AG09309 (cell line): ENCODE measurements at places on chromosomes 11 and 22.

GRCh38 chr11:86403458-86403857 lies 28.8 kb downstream of the CCDC81 start:
- DNase-seq, result no peak

DNA sequence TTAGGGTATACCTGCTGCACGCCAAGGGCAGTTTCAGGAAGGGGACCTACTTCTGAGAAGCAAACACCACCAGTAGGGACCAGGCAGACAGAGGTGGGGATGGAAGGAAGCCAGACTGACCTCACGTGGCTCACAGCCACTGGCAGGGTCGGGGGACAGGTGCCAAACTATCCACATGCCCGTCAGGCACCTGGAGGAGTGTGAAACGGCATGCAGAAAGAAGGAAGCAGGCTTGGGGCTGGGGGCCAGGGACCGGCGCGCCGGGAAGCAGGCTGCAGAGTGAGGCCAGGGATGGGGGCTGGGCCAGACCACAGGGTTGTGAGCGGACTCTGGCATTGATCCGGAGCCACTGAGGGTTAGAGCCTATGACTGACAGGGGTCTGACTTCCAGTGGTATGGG lies 47.5 kb downstream of the CDKN1C start:
- DNase-seq, result no peak

GRCh38 chr11:88050247-88050646 lies 125.0 kb downstream of the RAB38 start:
- DNase-seq, result no peak

DNA sequence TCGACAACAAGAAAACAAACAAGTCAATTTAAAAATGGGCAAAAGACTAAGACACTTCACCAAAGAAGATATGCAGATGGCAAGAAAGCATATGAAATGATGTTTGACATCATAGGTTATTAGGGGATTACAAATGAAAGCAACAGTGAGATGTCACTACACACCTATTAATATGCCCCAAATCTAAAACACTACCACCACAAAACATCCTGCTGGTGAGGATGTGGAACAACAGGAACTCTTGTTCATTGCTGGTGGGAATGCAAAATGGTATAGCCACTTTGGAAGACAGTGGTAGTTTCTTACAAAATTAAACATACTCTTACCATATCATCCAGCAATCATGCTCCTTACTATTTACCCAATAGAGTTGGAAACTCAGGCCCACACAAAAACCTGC lies 29.0 kb downstream of the PRRG4 start:
- DNase-seq, result no peak

DNA sequence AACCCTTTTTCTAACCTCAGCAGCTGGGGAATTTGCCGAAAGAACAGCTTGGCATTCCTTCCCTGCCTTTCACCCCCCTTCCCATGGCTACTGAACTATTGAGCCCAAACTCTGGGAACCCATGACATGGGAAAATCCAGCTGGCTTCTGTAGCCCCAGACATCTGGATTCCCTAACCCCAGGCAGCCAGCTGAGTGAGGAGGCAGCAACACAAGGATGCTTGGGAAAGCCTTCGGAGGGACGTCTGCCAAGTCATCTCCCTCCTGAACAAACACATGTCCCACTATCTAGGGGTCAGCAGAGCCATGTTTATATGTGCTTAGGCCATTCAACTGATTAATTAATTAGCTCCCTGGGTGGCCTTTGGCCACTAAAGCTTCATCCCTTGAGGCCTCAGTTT lies 21.6 kb downstream of the LRRC55 start:
- no peak for DNase-seq

DNA sequence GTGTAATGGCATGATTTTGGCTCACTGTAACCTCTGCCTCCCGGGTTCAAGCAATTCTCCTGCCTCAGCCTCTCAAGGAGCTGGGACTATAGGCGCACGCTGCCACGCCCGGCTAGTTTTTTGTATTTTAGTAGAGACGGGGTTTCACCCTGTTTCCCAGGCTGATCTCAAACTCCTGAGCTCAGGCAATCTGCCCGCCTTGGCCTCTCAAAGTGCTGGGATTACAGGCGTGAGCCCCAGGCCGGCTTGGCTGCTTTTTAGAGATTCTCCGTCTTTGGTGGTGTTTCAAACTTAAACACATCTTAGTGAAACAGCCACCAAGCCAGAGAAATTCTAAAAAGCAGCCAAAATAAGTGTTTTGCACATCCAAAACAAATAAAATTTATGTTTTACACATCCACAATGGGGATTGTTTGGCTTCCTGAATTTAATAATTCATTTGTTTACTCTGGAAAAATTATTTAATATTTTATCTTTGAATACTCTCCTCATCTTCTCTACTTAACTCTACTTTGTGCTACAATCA lies 18.4 kb downstream of the BCL2L13 start:
- no peak for DNase-seq

- DNase-seq, result no peak
Measured at GRCh38 chr11:62402960-62403730, 15.7 kb upstream of the SCGB1A1 start.

GRCh38 chr11:70021586-70021985 lies 56.5 kb upstream of the ANO1 start:
- no peak for DNase-seq

DNA sequence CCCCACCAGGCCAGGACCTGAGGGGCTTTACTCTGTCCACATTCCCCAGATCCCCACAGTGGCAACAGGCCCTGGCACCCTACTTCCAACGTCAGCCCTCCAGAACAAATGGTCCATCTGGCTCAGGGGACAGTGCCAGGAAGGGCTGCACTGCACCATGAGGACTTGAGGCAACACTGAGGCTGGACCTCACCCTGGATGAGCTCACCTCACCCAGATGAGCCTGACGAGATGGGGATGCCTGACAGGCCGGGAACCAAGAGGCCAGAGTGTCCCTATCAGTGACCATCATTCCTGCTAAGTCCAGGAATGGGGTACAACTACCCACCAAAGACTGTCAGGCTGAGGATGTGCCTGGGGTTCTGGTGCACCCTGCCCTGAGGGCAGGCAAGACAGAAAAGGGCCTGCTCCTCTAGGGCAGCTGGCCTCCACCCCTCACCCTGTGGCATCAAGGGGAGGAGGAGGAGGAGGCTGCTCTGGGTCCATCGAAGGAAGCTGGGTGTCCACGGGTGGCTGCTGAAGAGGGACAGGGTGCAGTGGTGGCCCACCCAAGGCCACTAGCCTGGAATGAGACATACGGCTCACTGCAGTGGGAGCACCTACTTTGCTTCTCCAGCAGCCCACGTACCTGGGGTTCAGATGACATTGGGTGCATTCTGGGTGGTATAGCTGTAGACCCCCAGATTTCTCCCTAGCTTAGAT lies 14.6 kb downstream of the RSPH14 start:
- DNase-seq, result no peak

- peak; percentile 75 for DNase-seq
Measured at GRCh38 chr11:35064114-35064800, 74.7 kb upstream of the CD44 start.

DNA sequence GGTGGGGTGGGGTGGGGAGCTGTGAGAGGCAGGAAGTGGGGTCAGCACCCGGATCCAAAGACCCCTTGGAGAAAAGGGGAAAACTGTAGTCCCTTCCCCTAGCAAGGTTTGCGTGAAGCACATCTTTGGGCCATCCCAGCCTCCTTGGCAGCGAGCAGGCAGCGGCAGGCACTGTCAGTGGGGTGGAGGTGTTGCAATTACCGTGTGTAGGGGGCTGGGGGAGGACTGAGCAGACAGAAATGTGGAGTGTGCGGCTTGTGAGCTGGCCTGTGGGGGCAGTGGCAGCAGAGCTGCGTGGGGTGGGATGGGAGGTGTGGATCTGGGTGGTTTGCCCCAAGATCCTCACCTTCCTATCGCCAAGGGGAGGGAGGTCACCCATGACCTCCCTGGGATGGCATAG lies 16.4 kb downstream of the DAGLA start:
- no peak for DNase-seq

- no peak for DNase-seq
Measured at GRCh38 chr11:6646576-6646917, 9.1 kb downstream of the DCHS1 start.

- no peak for DNase-seq
Measured at GRCh38 chr11:1163321-1163910, 5.7 kb downstream of the MUC5AC start.

- no peak for DNase-seq
Measured at GRCh38 chr22:18028817-18029527, 4.6 kb upstream of the MICAL3 start.

- peak; percentile 89 for DNase-seq
Measured at GRCh38 chr22:38069372-38070249, 12.4 kb downstream of the PICK1 start.

GRCh38 chr22:49296561-49296960 lies 531.1 kb downstream of the BRD1 start:
- DNase-seq, result no peak

DNA sequence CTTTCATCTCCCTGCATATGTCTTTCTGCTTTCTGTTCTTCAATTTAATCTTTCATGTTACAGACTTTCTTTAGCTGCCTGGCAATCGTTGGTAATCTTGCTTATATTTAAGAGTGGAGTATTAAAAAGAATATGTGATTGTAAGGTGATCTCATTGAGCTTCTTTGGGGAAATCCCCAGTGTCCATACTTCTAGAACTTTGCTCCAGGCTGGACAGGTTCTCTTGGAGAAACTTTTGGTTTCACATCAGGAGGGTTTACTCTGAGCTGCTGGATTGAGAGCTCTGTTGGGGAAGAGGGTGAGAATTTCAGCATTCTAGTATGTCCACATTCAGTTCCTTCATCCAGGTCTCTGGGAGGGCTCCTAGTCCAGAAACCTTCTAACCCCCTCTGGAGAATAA lies 16.1 kb downstream of the LRRC75B start:
- no peak for DNase-seq

GRCh38 chr11:46336563-46337180 lies 10.6 kb upstream of the DGKZ start:
- peak; percentile 63 for DNase-seq

DNA sequence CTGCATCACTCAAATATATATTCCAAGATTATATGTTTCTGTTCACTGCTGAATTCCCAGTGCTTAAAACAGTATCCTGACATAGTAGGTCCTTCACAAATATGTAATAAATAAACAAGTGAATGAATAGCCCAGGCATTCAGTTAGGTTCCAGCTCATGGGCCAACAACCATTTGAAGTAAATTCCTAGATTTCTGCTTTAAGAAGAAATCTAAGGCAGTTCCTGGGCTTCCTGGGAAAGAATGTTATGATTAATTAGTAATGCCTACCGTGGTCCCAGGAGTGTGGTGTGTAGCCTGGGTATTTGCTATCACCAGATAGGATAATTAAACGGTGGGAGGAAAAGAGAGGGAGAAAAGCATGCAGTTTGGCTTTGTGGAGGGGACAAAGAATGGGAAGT lies 576.8 kb downstream of the SOX6 start:
- DNase-seq, result no peak

GRCh38 chr11:2547806-2548205 lies 103.0 kb downstream of the KCNQ1 start:
- DNase-seq, result no peak

DNA sequence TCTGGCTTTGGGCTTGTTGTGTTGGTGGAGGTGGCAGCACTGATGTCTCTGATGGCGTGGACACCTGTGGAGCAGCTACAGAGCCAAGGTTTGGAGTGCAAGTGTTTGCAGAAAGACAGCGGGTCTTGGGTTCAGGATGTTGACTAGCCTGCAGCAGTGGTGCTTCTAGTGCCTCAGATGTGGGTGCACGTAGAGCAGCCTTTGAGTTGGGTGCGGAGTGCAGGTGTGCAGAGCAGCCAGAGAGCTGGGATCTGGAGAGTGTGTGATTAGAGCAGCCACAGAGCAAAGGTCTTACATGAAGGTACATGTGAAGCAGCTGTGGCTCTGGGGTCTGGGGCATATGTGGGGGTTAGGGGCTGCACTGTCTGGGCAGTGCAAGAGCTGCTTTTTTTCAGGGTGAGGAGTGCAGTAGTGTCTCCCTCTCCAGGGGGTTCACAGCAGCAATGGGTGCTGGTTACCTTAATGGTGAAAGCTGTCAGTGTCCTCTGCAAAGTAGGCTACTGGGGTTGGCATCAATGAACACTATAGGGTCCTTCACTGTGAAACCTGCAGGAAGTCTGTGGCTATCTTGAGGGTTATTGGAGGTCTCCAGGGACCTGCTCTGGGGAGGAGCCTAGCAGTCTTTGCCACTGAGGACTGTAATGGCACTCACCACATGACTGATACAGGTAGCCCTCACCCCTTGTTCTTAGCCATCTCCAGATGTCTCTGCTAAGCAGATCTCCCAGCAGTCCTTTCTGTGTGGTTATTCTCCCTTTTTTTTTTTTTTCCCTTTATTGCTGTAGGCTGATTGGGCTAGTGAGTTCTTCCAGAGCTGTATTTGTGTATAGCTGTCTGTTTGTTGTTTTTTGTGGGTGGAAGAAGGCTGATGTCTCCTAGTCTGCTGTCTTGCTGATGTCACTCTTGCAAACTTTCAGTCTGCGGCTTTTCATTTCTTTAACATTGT lies 14.3 kb downstream of the BIRC2 start:
- no peak for DNase-seq

DNA sequence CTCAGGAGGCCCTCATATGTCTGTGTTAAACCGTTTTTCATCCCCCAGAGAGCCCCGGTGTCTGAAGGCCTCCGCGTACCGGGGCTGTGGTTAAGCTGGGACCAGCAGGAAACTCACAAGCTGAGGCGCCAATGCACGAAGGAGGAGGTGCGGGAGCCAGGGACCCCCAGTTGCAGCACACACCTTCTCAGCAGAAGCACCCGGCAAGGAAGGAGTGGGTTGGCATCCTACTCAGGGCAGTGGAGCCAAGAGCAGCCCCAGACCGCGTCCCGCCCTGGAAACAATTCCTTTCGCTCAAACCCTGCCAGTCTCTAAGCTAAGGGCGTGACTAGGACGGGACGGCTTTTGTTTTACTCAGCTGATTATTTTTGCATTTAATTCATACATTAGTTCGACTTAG lies 726.9 kb downstream of the BRD1 start:
- DNase-seq, result no peak

DNA sequence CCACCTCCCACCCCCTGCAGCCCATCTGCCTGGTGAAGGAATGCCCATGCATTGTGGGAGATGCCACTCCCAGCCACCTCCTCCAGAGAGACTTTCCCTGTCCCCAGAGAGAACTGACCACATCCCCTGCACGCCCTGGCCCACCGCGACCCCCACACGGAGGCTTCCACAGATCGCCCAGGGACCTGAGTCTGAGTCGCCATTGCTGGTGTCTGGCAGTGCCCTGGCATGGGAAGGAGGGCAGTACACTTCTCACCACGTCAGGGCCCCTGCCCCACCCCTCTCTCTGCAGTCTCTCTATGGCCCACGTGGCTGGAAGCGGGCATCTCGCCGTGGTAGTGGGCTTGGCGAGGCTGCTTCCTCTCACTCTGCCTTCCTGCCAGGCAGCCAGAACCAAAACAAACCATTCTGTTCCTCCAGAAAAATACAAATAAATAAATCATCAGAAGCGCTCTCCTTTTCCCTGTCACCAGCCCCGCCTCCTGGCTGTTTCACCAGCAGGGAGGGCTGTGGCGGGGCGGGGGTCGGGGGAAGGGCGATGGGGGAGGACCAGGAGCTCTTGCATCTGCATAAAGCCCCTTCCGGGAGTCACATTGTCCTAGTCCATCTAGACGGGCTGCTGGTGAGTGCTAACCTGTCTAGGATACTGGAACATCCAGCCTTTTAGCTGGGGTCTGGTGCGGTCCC lies 20.9 kb downstream of the SHISAL1 start:
- no peak for DNase-seq

- DNase-seq, result peak; percentile 24
Measured at GRCh38 chr11:10550503-10551289, 9.7 kb upstream of the RNF141 start.
